Right hindlimb (tissue), 1 donor: ENCODE measurements at places on chromosomes 5 and 9.

- DNase-seq = no peak
Measured at GRCh38 chr9:16619914-16620520, 250.5 kb downstream of the BNC2 start.

DNA sequence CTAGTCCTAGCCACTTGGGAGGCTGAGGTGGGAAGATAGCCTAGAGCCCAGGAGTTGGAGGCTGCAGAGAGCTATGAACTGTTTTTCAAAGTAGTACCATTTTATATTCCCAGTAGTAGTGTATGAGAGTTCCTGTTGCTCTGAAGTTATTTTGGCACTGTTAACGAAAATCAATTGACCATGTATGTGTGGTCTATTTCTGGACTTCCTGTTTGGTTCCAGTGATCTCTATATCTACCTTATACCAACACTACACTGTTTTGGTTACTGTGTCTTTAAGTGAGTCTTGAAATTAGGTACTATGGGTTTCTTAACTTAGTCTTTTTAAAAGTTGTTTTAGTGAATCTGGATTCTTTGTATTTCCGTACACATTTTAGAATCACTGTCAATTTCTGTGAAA, 13.6 kb downstream of the SLF1 start:
- no peak for DNase-seq

GRCh38 chr5:145855763-145856267, 17.0 kb downstream of the GRXCR2 start:
- DNase-seq = no peak

DNA sequence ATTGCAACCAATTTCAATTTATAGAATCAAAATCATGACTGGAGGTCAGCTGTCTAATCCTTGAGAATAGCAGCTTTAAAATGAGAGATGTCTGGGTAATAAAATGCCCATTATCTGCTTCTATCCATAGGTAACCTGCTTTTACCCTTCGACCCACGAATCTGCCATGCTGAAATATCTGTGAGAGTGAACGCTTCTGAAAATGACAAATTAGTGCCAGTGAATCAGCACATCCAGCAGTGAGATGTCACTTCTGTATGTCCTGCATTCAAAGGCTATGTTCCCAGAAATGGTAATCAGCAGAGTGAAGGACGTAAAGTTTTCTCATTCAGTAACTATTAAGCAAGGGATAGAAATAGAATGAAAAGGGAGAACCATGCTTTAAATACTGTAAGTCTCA, 532.4 kb upstream of the ITGA1 start:
- no peak for DNase-seq

DNA sequence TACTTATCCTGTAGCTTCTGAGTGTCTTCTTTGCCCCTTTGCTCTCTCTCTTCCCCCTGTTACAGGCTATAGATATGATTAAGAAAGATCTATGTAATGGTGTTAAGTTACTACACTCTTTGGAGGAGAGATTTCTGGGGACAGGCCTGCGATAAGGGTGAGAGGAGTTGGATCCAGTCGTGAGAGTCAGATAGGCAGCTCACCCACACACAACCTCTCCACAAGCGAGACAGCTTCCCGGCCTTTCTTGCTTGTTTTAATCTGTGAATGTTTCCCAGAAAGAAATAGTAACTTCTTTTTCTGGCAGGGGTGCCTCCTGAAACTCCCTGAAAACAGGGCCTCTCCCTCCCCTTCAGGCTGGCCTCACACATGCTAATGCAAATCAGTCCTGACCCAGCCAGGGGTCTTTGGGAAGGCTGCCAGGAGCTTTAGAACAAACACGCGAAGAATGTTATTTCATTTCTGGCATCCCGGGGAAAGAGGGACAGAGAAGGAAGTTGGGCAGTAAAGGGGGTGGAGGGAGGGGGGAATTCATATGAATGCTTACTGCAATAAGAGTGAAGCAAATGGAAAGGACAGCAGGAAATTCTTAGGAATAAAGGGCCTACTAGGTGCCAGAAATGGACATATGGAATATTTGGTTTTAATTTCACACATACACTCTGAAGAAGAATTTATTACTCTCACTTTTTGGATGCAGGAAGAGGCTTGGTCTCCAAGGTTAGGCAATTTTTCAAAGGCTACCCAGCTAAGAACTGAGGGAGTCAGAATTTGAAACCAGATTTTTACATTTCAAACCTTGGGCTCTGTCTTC, 215.8 kb upstream of the TRIM32 start:
- peak; percentile 93 for DNase-seq

GRCh38 chr5:174699131-174699530, 25.3 kb upstream of the MSX2 start:
- DNase-seq = no peak

- DNase-seq = no peak
Measured at GRCh38 chr9:125561509-125562148, 145.4 kb downstream of the MAPKAP1 start.

- DNase-seq = no peak
Measured at GRCh38 chr9:106288689-106289088, 574.3 kb upstream of the ZNF462 start.

- no peak for DNase-seq
Measured at GRCh38 chr5:36530215-36530614, 76.2 kb upstream of the SLC1A3 start.
